ENCODE measurements at places on chromosomes 12 and 14.

DNA sequence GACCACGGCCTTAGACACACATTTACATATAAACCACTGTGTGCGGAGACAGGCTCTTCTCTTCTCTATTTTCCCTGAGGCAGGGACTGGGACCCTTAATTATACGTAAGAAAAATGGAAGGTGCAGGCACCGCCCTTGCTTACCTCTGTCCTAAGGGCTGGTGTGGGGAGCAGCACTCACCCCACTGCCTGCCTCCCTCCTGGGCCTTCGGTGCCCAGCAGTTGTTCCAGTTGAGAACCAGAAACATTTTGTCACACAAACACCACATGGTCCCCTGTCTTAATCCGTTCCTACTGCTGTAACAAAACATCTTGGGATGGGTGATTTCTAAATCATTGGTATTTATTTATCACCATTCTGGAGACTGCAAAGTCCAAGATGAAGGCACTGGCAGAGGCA lies 192.7 kb upstream of the DIO3 start:
- no peak for DNase-seq

GRCh38 chr12:109625749-109626377 lies 52.3 kb downstream of the MVK start:
- no peak for DNase-seq

DNA sequence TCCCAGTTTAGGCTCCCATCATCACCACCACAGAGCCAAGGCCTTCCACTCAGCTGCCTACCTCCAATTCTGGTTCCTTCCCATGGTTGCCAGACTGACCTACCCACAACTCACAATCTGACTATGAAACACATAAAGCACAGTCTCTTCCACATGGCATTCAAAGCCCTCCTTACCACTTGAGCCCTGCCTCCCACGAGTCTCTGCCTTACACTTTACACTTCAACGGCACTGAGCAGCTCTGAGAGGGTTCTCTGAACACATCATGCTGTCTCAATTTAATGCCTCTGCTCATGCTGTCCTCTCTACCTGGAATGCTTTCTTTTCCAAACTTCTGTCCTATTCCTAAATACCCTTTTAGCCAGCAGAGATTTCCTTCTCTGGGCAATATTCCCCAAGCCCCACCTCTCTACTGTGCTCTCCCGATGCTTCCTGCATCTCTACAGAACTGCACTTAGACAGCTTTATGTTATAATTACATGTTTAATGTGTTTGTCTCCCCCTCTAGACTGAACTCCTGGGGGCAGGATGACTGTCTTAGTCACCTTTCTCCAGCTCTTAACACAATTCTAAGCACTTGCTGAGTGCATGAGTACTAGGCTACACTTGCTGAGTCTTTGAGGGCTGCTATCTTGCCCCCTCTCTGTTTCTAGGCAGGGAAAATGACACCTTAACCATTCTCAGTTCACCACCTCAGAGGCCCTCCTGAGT lies 23.5 kb downstream of the FMNL3 start:
- peak; percentile 34 for DNase-seq

- DNase-seq: no peak
These were observed 82.2 kb upstream of the NEDD1 start for GRCh38 chr12:96824838-96825236.

GRCh38 chr12:67430708-67431335 lies 161.7 kb downstream of the CAND1 start:
- no peak for DNase-seq

GRCh38 chr14:76834241-76834661 lies 8.0 kb downstream of the LRRC74A start:
- DNase-seq: no peak

GRCh38 chr12:72369423-72369959 lies 97.3 kb downstream of the TRHDE start:
- no peak for DNase-seq

GRCh38 chr12:11819643-11820042 lies 170.2 kb downstream of the ETV6 start:
- no peak for DNase-seq

DNA sequence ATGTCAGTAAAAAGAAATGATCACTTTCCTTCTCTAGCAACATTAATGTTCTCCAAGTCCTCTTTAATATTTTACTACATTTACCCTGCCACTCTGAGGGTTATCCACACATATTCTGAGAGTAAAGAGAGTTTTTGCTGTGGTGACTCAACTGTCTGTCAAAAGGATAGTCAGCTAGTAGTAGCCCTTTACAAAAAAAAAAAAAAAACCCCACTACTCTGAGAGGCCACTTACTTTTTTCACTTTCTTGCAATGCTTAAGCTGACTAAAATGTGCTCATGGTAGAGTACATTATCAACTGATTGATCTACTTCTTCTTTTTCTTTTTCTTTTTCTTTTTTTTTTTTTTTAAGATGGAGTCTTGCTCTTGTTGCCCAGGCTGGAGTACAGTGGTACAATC lies 27.6 kb upstream of the PPM1A start:
- no peak for DNase-seq

- no peak for DNase-seq
These were observed 7.9 kb downstream of the PPP1R12A start for GRCh38 chr12:79926951-79927350.

- no peak for DNase-seq
These were observed 6.1 kb downstream of the RAPGEF3 start for GRCh38 chr12:47752552-47752951.

- DNase-seq: no peak
These were observed 1.7 kb upstream of the KLRG1 start for GRCh38 chr12:8987685-8988084.

DNA sequence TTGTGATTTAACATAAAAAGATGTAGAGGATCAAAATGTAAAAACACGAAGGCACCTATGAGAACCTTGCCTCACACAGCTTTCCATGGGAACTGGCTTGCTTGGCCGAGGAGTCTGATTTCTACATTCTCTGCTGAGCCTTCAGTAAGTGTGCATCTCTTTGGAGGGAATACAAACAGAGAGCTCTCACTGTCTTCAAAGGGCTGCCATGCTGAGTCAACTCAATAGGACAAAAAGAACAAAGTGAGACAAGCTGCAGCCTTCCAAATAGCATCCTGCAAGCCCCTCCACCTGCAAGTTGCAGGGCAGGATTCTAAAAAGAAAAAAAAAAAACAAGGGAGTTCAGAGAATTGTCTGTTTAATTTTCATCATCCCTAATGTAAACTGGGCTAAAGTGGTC lies 411.9 kb downstream of the NELL2 start:
- no peak for DNase-seq

- no peak for DNase-seq
These were observed 211.8 kb downstream of the MSRB3 start for GRCh38 chr12:65490250-65490649.

DNA sequence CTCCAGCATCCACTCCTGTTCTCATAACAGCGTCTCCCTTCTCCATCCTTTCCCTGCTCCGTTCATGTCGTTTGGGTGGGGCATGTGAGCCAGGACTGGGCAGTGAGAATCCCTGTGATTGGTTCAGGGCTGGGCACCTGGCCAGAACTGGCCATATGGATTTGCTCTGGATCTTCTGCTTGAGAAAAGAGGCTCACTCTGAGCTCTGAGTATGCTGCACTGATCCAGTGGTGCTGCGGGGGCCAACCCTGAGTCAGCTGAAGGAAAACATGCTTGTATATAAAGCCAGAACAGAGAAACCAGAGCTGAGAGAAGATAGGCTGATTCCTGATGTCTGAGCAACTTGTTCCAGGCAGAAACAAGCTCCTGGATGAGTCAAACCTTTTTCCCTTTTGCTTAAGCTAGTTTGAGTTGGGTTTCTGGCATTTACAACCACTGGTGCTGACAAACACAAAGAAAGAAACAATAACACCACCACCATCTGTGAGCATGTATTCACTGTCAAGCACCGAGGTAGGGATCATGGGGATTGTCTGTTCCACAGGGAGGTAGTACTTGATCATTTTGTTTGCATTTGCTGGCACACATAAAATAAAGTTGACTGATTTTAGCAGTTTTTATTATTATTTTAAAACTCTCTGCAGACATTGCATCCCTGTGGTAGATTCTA lies 14.0 kb upstream of the HPD start:
- no peak for DNase-seq

DNA sequence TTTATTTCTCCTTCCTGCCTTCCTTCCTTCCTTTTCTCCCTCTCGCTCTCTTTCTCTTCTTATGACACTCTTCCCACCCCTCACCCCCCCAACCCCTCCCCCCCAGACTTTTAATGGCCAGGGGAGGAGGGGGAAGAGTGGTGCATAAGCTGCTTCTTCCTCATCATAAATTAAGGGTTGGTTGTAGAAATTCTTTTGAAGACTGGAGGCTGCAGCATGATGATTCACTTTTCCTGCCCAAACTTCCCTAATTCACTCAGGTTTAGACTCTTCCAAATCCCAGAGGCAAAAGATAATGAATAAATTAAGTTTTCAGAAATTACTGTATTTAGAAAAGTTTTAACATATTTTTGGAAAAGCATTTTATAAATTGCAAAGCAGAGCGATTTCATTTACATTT lies 58.2 kb downstream of the GRIP1 start:
- DNase-seq: no peak

DNA sequence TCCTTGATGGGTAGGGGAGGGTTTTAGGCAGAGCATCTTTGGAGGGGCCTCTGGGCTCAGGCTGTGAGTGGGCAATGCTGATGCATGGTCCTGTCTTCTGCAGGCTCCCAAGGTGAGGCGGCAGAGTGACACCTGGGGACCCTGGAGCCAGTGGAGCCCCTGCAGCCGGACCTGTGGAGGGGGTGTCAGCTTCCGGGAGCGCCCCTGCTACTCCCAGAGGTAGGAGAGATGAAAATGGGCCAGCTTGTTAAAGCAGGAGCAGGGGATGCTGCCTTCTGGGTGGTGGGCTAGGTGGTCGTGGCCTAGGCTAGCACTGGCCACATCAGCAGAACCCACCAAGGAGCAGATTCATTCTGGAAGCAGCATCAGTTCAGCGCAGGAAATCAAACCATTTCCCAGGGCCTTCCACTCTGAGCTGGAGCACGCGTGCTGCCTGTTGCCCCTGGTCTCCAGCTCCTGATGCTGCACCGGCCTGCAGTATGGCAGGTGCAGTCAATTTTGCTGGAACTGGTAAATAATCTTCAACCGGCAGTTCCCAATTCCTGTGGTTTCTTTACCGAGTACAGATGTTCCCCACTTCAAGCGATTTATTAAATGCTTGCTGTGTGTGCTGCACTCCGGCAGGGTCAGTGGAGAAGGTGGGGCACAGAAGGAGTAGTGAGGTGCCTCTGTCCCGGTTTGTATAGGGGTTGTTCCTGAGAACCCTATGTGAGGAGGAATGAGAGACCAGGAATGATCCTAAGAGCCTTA lies 7.4 kb downstream of the PAPLN start:
- no peak for DNase-seq

GRCh38 chr14:70073924-70074566 lies 114.7 kb downstream of the SLC8A3 start:
- DNase-seq: peak; percentile 50

DNA sequence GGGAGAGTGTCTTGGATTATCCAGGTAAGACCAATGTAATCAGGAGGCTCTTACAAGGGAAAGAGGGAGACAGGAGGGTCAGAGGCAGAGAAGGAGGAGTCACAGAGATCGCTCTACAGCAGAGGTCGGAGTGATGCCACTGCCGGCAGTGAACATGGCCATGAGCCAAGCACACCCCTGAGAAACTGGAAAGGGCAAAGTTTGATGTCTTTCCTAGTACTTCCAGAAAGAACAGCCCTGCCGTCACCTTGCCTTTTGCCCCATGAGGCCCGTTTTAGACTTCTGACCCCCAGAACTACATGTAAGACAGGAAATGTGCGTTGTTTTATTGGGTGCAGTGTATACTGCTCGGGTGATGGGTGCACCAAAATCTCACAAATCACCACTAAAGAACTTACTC lies 133.7 kb downstream of the CALM1 start:
- no peak for DNase-seq

DNA sequence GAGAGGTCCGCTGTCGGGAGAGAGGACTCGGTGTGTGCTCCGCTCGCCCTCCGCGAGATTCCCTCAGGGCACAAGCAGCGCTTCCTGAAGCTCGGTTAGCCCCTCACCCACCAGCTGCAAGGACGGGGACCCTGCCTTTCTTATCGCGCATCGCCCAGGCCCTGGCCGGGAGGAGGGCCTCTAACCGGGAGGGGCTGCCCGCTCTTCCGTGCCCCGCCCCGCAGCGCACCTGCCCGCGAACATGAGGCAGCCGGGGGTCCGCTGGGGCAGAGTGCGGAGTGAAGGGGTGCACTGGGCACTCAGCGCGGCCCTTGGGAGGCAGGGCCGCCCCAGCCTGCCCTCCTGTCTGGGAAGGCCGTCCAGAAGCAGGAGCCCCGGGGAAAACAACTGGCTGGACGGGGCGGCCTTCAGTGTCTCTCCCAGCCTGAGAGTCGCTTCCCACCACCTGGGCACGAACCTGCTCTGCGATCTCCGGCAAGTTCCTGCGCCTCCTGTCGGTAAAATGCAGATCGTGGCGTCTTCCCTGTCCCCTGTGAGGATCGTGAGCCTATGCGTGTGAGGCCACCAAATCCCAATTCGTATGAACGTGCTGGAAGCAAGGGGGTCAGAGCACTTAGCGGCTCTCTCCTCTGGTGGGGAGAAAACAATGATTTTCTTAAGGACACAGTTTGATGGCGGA lies 28.0 kb upstream of the ADIPOR2 start:
- DNase-seq: no peak

- DNase-seq: peak; percentile 34
These were observed at the start of gene TOMM20L for GRCh38 chr14:58395812-58396788. TOMM20L (plus strand) TSS chr14:58395930; CDS start chr14:58395958, 28 bp downstream.

GRCh38 chr12:126763359-126763758 lies 1503.6 kb upstream of the TMEM132C start:
- no peak for DNase-seq

DNA sequence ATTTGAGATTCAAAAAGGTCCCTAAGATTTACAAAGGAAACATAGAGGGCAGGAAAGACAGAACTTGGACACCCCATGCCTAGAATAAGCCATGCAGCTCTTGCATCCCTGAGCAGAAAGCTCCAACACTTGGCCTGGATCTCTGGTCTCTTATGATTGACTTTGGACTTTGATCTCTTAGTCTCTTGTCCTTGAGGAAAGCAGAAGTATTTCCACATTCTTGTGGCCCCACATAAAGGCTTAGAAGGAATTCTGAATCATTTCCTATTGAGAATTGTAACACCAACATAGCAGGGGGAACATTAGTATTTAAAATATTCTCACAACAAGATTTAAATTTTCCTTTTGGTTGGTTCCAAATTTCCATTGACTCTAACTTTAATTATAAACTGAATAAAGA lies 283.7 kb upstream of the PRKD1 start:
- no peak for DNase-seq

GRCh38 chr12:40209886-40210285 lies 14.9 kb upstream of the LRRK2 start:
- no peak for DNase-seq

GRCh38 chr12:64616201-64616600 lies 5.9 kb downstream of the RASSF3 start:
- DNase-seq: no peak

- DNase-seq: no peak
These were observed 180.2 kb downstream of the CACNA1C start for GRCh38 chr12:2233034-2233433.

DNA sequence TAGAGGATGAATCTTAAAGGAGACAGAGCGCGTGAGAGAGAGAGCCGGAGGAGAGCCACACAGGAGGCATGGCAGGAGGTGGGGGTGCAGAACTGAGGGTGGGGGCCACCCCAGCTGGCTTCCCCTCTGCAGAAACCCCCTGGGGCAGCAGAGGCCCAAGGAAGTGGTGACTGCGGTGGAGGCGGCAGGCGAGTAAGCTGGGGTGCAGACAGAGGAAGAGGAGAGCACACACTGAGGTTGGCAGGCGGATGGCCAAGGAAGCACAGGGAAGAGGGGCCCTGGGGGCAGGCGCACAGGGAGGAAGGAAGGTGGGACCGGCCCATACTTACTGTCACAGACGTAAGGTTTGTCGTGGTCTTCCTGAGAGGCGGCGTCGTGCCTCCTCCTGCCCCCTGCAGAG lies 179.8 kb downstream of the DPF3 start:
- DNase-seq: no peak

Data from NCI-H1436 (cell line).